ENCODE measurements at places on chromosomes 12 and 14.

- peak; percentile 54 for DNase-seq
Measured at GRCh38 chr14:64708148-64709004, 4.2 kb downstream of the PLEKHG3 start.

DNA sequence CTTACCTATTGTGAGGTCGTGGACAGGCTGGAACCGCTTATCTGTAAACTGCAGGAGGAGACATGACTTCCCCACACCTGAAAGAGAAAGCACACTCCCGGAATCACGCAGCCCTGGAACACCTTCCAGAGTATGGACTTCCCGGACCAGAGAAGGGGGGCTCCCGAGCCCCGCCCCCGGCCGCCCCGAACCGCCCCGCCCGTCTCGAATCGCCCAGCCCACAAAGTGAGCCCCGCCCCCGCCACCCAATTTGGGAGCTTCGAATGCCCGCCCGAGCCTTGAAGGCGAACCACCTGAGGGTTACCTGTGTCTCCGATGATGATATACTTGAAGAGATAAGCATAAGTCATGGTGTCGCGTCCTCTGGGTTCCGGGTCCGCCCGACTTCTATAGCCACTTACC is 235 bp downstream of the RAB2B start:
- DNase-seq, result no peak

- DNase-seq, result no peak
Measured at GRCh38 chr14:39554576-39554975, 122.3 kb upstream of the FBXO33 start.

GRCh38 chr12:1837541-1838204 is 17.3 kb downstream of the LRTM2 start:
- DNase-seq, result no peak

DNA sequence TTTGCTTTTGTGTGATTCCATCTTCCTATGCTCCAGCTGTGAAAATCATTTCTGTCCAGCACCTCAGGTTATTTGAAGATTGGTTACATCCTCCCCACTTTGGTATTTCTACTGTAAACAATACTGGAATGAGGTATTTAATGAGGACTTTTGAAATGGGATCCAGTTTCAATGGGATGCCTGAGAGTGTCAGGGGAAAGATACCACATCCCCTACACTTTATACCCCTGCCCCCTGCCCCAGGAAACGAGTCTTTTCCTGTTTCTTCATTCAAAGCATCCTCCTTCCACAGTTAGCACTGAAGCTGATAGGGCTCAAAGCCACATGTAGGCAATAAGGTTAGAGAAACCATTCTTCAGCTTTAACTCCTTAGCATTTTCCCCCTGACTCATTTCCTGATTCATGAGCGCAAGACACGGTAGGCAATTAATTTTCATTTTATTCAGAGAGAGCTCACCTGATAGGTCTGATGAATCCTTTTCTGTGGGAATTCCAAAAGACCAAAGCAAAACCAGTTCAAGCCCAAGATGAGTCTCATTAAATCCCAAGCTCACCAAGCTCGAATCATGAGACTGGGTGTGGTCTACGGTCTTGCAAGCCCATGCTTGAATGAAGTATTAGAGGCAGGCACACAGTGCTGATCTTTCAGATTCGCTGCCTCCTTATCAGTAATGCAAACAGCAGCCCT is 143.6 kb upstream of the CRY1 start:
- DNase-seq, result no peak

DNA sequence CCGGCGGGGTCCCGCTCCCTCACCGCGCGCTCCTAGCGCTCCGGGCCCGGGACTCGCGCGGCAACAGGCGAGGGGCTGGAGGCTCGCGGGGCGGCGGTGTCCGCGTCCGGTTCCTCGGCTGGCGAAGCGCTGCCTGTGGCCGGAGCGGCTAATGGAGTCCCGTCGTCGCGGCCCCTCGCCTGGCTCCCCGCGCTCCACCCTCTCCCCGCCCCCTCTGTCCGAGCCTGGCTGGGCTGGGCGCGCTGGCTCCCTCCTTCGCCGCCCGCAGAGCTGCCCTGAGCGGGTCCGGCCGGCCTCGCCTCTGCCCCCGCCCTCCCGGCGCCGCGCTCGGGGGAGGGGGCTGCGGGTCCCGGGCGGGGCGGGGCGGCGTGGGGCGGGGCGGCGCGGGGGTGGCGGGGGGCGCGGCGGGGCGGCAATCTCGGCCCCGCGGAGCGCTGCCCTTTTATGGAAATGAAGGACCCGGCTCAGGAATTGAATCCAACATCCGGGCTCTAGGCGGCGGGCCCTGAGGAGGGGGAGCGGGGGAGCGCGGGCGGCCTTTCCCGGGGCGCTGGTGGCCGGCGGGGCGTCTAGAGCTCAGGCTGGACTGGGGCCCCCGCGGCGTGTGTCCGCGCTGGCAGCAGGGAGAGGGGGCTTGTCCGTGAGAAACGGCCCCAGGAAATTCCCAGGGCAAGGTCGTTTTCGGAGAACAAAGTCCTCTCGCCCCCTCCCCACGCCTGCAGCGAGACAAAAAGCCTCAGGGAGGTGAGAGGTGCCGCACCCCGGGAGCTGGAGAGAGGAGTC is at the start of gene FERMT2:
FERMT2 (minus strand) TSS at position 153 of the 783 bp plus-strand sequence. CDS start 482 bp downstream, outside the sequence.
- DNase-seq, result peak; percentile 92

GRCh38 chr14:72155379-72155993 is 223.3 kb downstream of the RGS6 start:
- DNase-seq, result no peak

- DNase-seq, result no peak
Measured at GRCh38 chr12:49050507-49051372, 9.9 kb downstream of the KMT2D start.

GRCh38 chr14:69951935-69952334 is 72.7 kb downstream of the SMOC1 start:
- DNase-seq, result no peak

DNA sequence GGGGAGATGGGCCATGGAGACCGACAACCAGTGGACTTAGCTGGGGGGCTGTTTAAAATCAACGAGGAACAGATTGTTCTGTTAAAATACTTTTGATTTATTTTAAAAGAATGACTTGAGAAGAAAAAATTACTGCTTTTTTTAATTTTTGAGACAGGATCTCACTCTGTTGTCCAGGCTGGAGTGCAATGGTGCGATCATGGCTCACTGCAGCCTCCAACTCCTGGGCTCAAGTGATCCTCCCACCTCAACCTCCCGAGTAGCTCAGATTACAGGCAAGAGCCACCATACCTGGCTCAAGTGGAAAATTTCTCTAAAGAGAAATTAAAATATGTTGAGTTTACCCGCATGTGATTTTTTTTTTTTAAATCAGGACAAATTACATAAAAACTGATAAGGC is 80.6 kb downstream of the SCARB1 start:
- DNase-seq, result no peak

GRCh38 chr12:99983456-99984258 is 1.1 kb downstream of the ANKS1B start:
- DNase-seq, result no peak

DNA sequence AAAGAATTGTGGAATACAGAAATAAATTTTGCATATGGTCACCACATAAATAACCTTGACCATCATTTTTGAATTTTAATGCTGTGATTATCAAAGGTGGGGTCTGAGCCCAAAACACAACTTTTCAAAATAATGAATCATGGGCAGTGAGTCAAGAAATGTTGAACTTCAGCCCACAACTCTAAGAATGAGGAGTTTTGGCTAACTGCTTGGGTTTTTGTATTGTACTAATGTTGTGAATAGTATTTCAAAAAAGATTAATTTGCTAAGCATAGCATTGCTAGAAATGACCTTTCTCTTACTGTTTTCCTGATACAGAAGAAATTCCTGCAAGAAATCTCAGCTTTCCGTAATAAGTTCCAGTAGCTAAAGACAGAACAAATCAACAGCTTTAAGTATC is 24.4 kb upstream of the YARS2 start:
- no peak for DNase-seq

GRCh38 chr12:694734-695503 is 31.7 kb upstream of the NINJ2 start:
- DNase-seq, result no peak

- DNase-seq, result no peak
Measured at GRCh38 chr12:57476162-57476992, 3.3 kb downstream of the ARHGAP9 start.

GRCh38 chr14:68223631-68224030 is 404.1 kb downstream of the RAD51B start:
- no peak for DNase-seq

DNA sequence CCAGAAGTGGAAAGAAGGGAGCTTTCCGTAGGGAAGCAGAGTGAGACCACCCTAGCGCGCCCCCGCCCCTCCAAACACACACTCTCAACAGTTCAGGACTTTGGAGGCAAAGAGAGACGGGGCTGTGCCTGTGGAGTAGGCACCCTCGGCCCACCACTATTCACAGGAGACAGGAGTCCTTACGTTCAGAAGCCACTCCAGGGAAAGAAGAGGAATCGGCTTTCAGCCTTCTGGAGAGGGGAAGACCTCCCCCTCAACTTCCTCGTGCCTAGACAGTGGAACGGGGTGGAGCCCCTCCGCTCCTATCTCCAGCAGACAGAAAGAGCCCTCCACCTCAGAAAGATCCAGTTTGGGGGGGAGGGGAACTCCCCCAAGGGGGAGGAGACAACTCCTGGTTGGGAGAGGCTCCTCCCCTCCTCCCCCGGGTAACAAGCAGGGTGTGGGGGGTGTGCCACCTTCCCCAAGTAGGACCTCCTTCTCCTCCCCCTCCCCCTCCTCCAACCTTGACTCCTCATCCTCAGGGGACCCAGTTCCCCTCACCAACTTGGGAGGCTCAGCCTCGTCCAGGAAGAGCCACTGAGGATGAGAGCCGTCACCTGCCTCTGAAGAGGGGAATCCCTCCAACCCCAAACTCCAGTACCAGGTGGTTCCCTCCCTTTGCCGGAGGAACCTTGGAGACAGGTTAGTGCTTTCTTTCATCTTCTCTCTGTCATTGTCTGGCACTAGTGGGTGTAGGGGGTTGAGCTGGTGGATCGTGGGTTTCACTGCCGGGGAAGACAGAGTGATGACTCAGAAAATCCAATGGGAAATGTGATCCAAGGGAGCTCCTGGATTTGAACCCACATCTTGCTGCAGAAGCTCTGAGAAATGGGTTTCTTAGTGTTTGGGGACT is 883 bp downstream of the FOXJ2 start:
- DNase-seq, result peak; percentile 46

DNA sequence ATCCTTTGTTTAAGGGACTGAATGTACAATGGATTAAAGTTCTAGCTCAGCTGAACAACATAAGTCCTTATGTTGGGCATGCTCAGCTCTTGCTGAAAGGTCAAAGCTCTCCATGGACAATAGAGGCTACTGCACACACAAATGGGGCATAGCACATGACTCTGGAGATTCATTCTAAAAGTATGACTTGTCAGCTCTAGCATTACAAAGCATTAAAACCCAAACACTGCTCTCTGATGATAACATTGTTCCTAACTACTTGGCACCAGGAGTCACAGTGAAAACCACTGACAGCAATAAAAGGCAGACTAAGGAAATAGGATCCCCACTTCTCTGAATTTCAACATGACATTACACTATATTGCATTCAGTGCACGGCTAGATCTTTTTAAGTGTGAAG is 21.9 kb upstream of the FSCB start:
- DNase-seq, result no peak

GRCh38 chr12:112353393-112353792 is 28.8 kb downstream of the HECTD4 start:
- no peak for DNase-seq

- no peak for DNase-seq
Measured at GRCh38 chr14:37417833-37418232, 177.2 kb downstream of the FOXA1 start.

DNA sequence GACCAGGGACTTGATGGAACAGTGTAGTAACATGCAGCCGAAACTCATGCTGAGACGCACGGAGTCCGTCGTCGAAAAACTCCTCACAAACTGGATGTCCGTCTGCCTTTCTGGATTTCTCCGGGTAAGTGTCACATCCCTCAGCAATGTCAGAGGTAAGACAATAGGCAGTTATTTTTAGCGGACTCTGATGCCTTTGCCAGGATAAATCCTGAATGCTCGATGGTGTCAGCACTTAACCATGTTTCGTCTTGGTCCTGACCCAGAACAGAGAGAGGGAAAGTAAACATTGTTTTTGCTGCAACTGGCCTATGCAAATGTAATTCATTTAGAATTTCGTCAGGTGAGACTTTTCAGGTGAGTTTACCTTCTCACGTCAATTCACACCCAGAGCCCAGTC is 112.3 kb downstream of the PLXNC1 start:
- no peak for DNase-seq

GRCh38 chr14:64611358-64612020 is 61.7 kb downstream of the PPP1R36 start:
- no peak for DNase-seq

GRCh38 chr12:57190037-57190436 is 26.6 kb upstream of the NXPH4 start:
- DNase-seq, result no peak

GRCh38 chr12:115440438-115440837 is 756.5 kb upstream of the TBX3 start:
- peak; percentile 65 for DNase-seq

- no peak for DNase-seq
Measured at GRCh38 chr14:57091030-57091608, 177.6 kb downstream of the EXOC5 start.

- no peak for DNase-seq
Measured at GRCh38 chr14:31898838-31899528, 178.1 kb upstream of the ARHGAP5 start.

DNA sequence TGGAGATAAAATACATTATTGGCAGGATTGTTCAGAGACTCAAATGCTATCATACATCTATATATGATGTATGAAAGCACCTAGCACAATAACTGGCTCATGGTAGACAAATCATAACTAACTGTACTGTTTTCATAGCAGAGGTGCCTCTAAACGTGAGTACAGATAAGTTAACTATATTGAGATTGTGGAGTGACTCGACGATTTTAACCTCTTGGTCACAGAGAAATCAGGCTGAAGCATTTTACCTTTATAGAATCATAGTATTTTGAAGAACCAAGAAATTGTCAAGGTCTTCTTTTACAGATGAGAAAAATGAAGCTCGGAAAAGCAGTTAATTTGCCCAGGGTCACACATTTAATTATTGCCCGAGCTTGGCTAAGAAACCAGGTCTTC is 666 bp upstream of the DERA start:
- DNase-seq, result no peak

GRCh38 chr12:112905451-112906089 is 1.2 kb upstream of the OAS1 start:
- no peak for DNase-seq

GRCh38 chr14:74875204-74875603 is 741 bp downstream of the PROX2 start:
- DNase-seq, result no peak

DNA sequence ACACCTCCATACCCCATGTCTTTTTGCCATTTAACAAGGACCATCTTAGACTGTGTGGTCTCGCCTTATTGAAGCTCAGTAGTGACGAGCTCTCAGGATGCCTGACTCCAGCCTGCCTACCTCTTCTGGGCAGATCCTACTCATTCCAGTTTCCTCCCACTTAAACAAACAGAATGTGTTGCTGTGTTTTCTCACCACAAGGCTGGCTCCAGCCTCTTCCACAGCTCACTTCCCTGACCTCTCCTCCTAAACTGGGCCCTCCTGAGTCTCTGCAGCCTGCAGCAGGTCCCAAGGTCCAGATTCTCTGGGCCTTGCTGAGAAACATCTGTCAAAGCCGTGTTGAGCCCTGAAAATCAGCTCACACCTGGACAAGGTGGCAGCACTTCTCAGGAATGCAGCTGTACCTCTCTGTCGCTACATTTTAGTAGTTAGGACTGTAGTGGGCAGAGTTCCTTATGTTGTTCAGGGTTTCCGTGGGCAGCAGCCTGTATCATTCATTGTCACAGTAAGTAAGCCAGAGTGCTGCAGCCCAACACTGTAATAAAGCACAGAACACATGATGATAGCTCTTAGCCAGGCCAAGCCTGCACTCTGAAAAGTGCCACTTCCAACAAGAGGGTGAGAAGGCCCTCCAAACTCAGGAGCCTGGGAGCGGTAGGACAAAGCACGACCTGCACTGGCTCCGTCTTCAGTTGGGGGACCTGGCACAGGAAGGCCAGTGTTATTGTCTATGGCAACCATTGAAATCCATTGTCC is 68.5 kb downstream of the NKX2-1 start:
- DNase-seq, result no peak
